ENCODE measurements at places on chromosomes 12 and 14. TPM values are rescaled to one million over a fixed set of nuclear protein-coding genes. Genes with fewer than 3 reads are reported as not detected.

- peak; percentile 8 for DNase-seq
Observed at GRCh38 chr14:36874396-36875138, 212.9 kb downstream of the PAX9 start.

DNA sequence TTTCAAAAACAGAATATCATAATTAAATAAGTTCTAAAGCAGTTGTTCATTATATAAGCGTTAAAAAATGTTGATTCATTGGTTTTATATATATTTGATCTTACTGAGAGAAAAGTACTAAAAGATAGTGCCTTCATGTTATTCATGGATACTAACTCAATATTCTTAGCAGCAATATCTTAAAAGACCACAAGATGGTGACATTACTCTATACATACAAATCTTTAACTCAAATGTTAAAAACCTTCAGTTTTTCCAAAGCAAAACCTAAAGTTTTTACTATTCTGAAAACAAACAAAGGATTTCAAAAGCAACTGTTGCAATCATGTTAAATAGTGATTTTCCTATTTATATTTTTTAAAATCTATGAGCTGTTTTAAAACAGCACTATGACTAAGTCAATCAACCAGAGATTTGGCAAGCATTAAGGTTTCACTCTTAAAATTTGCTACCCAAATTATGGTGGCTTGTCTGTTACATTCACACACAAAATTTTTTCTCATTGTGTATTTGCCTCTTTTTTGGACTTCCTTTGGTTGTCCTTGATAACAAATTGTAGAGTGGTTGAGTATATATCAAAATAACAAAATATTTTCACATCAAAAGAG, 50.1 kb upstream of the RERGL start:
- DNase-seq: peak; percentile 61

DNA sequence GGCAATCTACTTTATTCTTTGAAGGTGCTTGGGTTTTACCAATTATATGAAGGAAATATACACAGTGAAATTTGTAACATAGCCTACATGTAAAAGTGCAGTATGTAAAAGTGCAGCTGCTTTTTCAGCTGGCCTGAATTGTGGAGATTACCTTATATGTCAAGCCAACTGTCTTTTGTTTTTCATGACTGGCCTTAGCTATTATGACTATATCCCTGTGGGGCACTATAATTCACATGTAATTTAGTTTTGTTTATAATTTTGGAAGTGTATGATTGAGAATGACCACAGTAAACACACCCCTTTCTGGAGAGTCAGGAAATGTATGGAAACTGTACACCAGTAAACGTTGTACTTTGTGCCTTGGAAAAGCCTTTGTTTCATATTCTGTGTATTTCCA, 435.0 kb upstream of the STXBP6 start:
- DNase-seq: no peak

DNA sequence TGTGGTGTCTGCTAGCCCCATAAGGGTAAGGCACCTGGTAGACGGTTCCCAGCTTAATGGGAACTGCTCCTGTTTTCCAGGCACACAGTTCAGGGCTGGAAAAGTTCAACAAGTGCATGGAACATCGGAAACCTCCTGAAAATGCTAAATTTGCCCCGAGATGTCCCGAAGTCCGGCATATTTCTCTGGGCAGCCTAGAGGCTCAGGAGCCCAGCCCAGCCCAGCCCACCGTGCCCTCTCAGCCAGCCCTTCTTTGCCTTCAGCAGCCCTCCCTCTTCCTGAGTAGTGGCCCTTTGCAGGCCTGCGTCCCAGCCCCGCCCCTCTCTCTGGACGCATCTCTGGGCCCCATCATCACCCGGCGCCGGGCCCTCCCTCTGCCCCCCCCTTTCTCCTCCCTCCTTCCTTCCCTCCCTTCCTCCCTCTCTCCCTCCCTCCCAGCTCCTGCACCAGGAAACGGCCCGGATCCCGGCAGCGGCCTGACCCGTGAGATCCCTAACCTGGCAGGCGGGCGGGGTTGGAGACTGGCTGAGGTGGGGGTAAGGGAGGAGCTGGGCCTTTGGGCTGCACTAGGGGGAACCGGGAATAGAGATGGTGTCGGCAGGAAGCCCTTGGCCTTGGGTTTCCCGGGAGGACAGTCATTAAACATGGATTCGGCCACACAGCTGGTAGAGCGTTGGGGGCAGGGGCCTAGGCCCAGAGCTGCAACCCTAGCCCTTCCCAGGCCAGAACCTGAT, at the start of gene BCL2L2:
Gene BCL2L2 (plus strand): TSS at position 422 of the 734 bp plus-strand sequence. CDS start 935 bp downstream, outside the sequence.
- DNase-seq: peak; percentile 97

GRCh38 chr14:66601932-66602578, 94.1 kb downstream of the GPHN start:
- DNase-seq: no peak

DNA sequence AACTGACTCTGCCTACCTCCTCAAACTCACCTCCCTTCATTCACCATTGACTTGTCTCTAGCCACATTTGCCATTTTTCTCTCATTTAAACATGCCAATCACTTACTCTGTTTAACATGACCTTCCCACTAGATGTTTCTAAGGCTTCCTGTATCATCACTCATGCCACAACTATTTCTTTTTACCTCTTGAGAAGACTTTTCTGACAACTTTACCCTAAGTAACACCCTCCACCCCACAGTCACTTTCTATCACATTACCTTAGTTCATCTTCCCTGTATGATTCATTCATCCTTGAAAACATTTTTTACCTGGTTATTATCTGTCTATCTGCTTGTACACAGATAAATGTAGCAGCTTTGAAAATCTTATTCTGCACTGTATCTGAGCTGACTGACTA, 19.4 kb downstream of the PLCZ1 start:
- DNase-seq: no peak

DNA sequence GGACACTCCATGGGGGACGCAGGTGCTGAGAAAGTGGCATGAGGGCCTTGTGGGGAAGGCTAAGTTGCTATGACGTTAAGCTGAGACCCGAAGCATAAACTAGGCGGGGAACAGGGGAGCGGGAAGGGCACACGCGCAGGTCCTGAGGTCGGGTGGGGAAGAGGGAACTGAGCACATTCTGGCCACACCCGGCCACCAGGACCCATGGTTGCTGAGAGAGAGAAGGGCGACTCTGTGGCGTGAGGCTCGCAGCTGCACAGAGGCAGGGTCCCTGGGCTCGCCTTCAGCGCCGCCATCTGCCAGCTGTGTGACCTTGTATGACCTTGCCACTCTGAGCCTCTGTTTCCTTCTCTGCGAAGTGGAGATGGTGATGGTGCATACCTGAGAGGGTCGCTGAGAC, 182.5 kb downstream of the PHETA1 start:
- DNase-seq: no peak

DNA sequence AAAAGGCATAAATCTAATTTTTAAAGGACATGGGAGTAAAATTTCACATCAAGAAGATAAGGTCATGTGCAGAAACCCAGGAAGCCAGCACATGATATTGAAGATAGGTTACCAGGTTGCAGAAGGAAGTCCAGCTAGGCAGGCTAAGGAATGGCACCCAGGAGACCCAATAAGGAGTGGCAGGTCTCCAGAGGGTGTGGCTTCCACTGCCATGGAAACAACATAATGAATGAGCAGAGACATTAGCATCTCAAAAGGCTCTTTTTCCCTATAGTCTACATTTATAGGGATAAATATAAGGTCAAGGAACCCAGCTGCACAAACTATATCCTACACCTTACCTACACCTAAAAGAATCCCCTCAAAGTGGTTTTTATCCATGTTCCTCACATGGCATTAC, 275.9 kb downstream of the RPS29 start:
- DNase-seq: no peak

- DNase-seq: no peak
Observed at GRCh38 chr14:72472845-72473244, 421.1 kb downstream of the DPF3 start.

- DNase-seq: no peak
Observed at GRCh38 chr12:89163918-89164317, 188.4 kb downstream of the DUSP6 start.

GRCh38 chr12:46208370-46208769, 60.5 kb downstream of the SLC38A1 start:
- peak; percentile 34 for DNase-seq

- DNase-seq: no peak
Observed at GRCh38 chr14:53390008-53390407, 236.9 kb upstream of the DDHD1 start.

DNA sequence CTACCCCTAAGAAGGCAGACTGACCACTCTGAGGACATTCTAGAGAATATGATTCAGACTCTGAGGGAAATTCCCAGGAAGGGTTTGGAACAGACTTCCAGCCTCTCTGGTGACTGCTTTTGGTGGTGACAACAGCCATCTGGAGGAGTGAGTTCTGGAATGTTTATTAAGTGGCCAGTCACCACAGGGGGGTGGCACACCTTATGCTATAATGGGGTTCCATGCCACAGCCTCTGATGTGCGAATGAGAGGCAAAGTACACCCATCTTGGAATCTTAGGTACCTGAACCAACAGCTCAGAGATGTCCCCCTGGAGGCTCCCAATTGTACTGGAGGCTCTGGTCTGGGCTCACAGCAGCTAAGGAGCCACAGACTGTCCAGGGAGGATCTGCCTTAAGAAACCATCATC, 9.5 kb upstream of the TINF2 start:
- no peak for DNase-seq

DNA sequence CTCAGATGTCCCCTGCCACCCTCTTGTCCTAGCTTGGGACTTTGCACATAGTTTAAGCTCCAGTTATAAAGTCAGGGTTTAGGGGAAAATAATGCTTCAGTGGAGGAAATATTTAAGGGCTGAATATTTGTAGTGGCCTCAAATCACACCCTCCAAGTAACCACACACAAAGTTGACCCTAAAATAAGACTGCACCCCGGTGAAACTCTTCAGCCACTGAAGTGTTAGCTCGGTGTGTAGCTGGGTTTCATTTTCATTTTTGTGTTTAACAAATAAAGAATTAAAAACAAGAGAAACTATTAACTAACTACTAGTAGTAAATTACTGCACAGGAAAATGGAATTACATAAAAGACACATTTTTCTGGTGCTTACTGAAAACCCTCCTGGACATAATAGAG, 14.8 kb upstream of the BCL11B start:
- no peak for DNase-seq

DNA sequence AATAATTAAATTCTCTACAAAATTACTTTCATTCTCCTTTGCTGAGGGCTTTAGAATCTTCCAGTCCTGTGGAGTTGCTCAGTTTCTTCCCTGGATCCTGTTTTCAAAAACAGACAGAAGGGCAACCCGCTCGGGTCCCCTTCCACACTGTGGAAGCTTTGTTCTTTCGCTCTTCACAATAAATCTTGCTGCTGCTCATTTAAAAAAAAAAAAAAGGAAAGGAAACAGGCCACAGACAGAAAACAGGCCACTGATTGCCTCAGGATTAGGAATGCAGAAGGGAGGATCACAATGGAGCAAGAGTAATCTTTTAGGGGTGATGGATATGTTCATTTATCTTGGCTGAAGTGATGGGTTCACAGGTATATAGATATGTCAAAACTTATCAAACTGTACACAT, 29.5 kb upstream of the HIGD1C start:
- no peak for DNase-seq

DNA sequence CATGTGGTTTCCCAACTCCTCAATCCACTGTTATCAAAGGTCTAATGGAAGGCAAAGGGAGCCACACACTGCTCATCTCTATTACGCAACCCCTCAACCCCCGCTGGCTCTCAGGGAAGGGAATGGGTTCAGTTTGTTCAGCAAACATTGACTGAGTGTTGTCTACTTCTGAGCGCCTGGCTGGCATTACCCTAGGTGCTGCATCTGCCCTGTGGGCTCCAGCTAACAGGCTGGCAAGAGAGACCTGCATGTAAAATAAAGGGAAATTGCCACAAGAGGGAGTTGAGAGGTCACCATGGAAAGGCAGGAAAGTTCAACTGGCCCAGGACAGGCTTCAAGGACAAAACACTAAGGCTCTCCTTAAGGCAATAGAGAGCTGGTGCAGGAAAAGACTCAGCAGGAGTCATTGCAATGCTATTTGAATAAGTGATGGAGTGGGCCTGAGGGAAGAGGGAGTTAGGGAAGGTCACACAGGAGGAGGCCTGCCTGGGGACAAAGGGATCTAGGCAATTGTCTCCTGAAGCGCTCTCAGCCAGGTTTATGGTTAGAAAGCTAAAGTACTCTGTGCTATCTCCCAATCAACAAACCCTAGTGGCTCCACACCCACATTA, 5.5 kb upstream of the ZNF740 start:
- no peak for DNase-seq

DNA sequence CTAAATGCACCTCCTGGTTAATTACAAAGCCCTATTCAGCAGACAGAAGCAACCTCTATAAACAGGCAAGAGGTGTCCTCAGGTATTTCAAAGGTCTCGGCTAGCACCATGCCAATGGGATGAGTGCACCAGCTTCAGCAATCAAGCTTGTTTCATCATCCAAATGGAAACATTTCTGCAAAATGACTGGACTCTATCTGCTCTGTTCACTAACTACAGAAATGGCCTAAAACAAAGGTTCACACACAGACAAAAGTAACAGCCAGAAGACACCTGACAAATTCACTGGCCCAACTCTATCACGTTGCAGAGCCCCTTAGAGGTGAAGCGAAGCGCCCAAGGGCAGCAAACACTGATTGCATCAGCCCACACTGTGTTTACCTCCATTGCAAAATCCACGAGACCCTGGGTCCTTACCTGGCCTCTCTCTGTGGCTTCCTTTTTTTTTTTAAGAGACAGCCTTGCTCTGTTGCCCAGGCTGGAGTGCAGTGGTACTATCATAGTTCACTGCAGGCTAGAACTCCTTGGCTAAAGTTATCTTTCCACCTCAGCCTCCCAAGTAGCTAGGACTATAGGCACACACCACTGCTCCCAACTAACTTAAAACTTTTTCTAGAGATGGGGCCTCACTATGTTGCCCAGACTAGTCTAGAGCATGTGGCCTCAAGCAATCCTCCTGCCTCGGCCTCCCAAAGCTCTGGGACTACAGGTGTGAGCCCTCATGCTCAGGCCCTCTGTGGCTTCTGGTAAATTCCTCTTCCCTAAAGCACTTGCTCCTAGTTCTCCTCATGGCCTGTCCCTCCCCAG, 8.5 kb upstream of the SYNE3 start:
- no peak for DNase-seq

DNA sequence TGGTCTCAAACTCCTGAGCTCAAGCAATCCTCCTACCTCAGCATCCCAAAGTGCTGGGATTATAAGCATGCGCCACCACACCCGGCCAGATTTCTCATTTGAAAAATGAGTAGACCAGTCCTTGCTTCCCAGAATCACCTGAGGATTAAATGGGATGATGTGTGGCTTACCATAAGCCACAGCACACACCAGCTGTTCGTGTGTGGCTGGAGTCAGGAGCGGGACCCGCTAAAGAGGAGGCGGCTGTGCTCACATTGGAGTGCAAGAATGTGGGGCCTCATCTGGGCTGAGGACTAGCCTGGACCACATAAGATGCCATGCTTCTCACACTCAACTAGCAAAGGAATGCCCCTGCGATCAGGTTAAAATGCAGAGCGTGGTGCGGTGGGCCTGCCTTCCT, 6.7 kb upstream of the ALDH2 start:
- DNase-seq: no peak

The HNF1A gene
- polyA plus RNA-seq: 8.2 TPM

The PLEKHD1 gene
- 0.12 TPM for polyA plus RNA-seq

The FOXN3 gene
- polyA plus RNA-seq: 12.5 TPM

The SIRT4 gene
- not detected for polyA plus RNA-seq

The SPIC gene
- polyA plus RNA-seq: not detected

The C12orf56 gene
- polyA plus RNA-seq: 1.5 TPM

The TMEM132C gene
- 1.1 TPM for polyA plus RNA-seq

The CLEC6A gene
- not detected for polyA plus RNA-seq

The ARHGAP9 gene
- 5.8 TPM for polyA plus RNA-seq

The VPS29 gene
- 185 TPM for polyA plus RNA-seq

The DGKA gene
- 27.6 TPM for polyA plus RNA-seq

The GZMH gene
- polyA plus RNA-seq: 0.44 TPM

The RFLNA gene
- polyA plus RNA-seq: 18.2 TPM
